ENCODE measurements at places on chromosomes 11 and 22.

GRCh38 chr22:37244922-37245722, 1.1 kb upstream of the RAC2 start:
- DNase-seq: no peak

GRCh38 chr11:8273287-8273686, 9.6 kb upstream of the LMO1 start:
- DNase-seq: no peak

DNA sequence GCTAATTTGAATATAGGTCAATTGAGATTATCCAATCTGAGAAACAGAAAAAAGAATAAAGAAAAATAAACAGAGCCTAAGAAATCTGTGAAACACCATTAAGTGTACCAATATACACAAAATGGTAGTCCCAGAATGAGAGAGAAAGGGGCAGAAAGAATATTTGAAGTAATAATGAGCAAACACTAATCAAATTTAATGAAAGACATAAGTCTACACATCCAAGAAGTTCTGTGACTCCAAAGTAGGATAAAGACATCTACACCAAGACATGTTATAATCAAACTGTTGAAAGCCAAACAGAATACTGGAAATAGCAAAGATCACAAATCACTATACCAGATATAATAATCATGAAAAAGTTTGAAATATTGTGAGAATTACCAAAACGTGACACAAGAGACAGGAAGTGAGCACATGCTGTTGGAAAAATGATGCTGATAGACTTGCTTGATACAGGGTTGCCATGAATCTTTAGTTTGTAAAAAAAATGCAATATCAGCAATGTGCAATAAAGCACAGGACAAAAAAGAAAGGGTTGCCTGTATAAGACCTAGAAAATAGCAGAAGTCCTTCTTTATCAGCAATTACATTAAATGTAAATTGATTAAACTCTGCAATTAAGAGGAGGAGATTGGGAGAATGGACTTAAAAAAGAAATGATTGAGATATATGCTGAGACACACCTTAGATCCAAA, 75.8 kb downstream of the RNF169 start:
- DNase-seq: no peak

DNA sequence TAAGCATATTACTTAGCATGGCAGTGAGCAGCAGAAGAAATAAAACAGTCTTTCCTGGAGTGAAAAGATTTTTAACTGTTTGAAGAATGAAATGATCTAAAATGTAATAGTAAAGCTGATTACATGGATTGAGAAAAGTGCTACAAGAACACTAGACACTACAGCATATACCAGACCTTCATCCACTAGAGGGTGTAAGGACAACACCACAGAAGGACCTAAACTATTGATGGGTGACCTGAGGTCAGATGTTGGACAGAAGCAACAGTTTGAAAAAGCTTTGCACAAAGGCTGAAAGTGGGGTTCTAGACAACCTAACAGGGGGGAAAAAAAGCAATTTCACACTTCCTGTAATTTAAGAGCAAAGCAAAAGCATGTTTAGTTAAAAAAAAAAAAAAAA, 97.7 kb downstream of the RBFOX2 start:
- DNase-seq: no peak

GRCh38 chr11:84544566-84544965, 1082.6 kb downstream of the DLG2 start:
- DNase-seq: no peak

- no peak for DNase-seq
Measured at GRCh38 chr11:113419454-113420003, 31.9 kb downstream of the ANKK1 start.

DNA sequence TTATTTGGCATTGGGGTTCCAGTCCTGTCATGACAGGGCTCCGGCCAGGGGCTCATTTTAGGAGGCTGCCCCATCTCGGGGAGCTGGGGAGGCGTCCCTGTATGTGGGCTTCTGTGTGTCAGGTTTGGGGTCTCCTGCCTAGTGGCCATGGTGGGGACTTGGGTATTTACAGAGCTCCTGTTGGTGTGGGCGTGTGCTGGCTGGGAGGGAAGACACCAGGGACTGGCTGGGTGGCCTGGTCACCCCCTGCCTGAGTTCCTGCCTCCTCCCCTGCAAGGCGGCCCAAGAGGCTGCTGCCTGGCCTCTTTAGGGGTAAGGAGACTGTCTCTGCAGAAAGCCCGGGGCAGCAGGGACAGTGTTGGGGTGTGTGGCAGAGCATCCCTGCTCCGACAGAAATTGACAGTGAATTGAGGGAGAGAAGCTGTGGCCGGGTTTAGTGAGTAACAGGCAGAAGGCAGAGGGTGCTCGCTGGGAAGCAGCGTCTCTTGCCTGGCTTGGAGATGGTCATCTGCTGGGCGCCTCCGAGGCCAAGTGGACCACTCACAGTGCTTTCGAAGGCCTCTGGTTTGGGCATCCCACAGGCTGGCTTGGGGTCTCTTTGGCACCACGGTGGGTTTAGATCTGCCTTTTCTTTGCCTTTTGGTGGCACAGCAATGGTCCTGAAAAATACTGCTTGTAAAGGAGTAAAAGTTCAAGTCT, 40.3 kb upstream of the GRAMD4 start:
- no peak for DNase-seq

DNA sequence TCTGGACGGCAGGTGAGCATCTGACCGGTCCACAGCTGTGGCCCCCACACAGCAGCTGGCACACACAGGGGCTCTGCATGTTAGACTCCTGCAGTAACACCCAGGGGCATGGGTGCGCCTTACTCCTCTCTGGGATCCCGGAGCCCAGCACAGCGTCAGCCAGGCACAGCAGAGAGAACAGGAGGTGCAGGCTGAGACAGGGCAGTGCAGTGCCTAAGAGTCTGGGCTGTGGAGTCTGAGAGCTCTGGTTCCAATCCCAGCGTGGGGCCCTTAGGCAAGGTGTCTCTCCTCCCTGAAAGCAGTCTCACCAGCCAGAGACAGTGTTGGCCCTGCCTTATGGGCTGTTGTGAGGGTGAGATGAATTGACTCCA, 2.3 kb downstream of the NUDT8 start:
- DNase-seq: no peak

DNA sequence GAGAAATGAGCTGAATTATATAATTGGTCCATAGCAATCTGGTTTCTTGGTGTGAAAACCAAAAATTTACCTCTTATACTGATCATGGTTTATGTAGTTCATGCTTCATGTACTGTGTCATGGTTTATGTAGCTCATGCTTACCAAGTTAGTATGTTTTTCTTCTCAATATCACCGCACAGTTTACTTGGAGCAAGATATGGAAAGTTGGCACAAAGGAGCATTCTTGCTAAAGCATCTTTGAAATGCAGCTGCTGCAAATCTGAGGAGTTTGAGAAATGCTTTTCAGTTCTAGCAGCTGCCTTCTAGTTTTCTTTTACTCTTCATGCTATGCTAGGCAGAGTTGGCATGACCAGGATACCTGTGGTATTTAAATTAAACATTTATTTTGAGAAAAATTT, 4.5 kb downstream of the OR10G7 start:
- no peak for DNase-seq

DNA sequence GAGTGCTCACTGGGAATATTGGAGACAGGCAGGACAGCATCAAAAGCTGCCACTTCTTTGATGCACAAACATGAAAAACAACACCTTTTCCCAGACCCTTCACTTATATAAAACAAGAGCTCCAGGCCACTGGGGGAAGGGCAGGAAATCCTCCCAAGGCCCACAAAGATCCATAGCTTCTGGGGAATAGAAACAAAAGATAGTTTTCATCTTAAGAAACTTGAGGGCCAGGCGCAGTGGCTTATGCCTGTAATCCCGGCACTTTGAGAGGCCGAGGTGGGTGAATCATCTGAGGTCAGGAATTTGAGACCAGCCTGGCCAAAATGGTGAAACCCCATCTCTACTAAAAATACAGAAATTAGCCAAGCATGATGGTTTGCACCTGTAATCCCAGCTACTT, 15.3 kb downstream of the RTL6 start:
- DNase-seq: no peak

DNA sequence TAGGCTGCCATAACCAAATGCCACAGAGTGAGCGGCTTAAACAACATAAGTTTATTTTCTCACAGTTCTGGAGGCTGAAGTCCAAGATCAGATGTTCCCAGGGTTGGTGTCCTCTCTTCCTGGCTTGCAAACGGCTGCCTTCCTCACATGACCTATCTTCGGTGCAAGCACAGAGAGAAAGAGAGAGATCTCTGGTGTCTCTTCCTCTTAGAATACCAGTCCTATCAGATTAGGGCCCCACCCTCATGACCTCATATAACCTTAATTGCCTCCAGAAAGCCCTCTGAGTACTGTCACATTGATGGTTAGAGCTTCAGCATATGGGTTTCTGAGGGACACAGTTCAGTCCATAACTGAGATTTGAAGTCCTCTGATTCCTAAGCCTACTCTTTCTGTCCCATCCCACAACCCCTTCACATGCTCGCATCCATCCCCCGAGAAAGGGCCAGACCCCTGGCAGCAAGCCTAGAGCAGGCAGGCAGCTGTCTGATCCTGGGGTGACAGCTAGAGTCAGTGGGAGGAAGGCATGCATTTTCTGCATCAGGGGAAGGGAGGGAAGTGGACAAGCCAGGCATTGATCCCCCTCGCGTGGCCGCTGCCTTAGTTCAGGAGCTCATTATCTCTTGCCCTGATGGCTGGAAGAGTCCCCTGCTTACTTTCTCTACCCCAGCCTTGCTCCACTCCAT, 114.1 kb downstream of the FAR1 start:
- no peak for DNase-seq

DNA sequence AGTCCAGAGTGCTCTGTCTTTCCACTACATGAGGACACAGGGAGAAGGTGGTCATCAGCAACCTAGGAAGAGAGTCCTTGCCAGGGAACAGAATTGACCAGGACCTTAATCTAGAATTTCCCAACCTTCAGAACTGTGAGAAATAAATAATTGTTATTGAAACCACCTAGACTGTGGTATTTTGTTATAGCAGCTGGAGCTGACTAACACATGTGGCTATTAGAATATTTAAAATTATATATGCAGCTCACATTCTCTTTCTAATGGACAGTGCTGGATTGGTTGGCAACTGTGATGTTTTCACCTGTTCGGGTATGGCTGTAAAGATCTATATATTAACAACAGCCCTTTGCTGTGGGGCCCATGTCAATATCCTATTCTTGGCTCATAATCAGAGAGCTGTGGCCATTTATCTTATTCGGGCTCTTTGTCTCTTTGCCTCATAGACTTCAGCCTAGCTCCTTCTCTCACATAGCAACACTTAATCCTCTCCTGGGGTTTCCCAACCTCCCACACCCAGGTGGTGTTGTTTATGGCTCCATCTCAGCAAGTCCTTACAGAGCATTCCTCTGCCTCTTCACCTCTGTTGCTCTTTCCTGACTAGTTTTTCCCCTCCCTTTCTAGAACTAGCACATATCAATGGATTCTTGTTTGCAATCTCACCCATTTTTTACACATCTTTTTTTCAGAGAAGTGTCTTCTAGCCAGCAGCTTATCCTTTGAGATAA, 46.4 kb upstream of the AMOTL1 start:
- no peak for DNase-seq

DNA sequence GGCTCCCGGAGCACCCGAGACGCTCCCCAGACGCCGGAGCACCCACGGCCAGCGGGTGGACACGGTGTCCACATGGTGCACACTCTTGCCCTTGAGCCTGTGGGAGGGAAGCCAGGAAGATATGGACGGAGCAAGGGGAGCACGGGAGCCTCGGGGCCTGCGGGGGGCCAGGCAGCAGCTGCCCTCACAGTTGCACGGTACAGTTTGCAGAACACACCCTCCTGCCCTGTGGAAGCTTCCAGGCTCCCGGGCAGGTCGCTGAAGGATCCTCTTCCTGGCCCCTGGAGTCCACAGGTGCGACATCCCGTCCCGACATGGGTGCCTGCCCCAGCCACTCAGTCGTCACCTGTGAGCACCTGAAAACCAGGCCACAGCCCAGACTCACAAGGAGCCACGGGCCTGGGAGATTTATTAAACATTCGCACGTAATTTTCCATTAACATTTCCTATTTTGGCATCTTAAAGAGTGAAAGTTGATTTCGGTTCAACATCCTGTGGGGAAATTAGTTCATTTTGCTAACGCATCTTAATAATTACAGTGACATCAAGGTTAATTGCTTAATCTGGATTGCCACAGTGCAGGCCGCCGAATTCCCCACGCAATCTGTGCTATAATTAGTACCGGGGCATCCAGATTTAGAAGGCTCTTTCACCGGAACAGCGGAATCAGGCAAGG, 253.3 kb downstream of the BRD1 start:
- no peak for DNase-seq

DNA sequence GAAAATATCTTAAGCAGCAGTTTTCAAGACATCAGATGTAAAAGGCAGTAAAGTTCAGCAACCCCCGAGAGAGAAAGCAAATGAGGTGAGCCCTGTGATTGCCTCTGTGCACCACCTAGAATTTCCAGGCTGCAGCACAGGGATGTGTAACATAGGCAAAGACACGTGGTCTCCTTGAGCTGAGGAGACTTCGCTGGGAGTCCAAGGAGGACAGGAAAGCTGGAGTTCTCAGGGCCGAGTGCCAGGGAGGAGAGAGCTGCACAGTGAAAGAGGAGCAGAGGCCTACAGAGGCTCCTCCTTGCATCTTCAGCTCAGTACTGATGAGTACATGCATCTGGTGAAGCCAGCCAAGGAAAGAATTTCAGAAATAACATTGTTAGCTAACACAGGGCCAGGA, 17.6 kb upstream of the TOLLIP start:
- no peak for DNase-seq

DNA sequence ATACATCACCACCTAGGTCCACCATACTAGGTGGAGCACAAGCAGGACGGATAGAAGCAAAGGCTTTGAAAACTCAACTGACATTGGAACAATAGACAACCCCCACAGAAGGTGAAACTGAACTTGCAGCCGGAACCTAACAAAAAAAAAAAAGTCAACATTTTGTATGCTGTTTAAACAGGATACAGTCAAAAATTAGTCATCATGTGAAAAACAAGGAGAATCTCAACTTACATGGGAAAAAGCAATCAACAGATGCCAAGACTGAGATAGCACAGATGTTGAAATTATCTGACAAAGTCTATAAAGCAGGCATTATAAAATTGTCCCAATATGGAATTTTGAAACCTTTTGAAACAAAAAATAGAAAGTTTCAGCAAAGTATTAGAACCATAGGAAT, 123.8 kb downstream of the RAB38 start:
- DNase-seq: no peak

GRCh38 chr11:127564810-127565209, 564.2 kb upstream of the KIRREL3 start:
- DNase-seq: no peak

DNA sequence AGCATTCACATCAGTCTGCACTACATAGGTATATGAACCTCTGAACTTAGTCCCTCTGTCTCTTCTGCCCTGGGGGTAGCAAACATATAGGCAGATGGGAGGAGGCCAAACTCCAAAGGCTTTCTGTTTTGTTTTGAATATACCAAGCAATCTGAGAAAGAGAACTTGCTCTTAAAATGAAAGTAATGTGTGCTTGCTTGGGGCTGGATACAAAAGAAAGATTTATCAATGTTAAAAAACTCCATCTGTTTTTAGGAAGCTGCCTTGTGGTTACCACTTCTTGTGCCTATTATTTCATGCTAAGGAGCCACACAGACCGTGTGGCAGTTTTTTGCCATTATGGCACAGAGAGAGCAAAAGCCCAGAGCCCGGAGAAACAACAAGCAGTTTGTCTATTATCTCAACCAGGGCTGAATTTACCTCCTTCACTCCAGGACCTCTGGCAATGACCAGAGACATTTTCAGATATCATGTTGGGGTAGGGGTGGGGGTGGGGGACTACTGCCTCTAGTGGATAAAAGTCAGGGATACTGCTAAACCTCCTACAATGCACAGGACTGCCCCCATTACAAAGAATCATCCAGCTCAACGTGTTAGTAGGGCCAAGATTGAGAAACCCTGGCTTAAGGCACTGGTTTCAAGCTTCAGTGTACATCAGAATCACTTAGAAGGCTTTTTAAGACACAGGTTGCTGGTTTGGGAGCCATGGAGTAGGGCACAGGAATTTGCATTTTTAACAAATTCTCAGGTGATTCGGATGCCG, 124.2 kb downstream of the APIP start:
- no peak for DNase-seq
